ENCODE measurements at places on chromosomes 1 and 21. TPM values are rescaled to one million over a fixed set of nuclear protein-coding genes. Genes with fewer than 3 reads are reported as not detected.
A peak's percentile ranks its signal among the peaks of the same experiment; 100 is the strongest.

DNA sequence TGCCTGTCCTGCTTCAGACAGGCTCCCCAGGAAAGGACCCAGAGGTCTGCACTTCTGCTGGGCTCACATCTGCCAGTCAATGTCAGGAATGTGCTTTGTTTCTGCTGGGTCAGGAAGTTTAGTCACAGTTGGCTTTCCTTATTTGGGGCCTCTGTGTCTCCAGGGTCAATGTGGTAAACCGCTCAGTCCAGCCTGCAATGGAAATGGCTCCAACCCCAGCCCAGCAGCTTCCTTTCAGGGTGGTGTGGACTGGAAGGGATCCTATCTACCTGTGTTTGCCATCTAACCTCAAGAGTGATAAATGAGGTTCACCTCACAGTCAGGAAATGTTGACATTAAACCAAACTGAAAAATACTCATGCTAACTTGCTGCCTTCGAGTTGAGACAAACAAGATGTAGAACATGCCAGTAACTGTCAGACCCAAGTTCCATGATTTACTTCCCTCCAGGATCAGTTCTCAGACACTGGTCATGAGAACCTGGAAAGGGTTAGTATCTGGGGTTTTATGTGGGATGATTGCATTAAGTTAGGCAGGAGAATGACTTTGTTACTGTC lies 20.3 kb downstream of the ENO1 start:
- DNase-seq = peak; percentile 87
- H3K4me1 ChIP-seq = peaks cover 2% of the 10 kb centered on the region
- no peak overlapping the region for H3K4me3 ChIP-seq
- H3K27ac ChIP-seq = no peak overlapping the region

DNA sequence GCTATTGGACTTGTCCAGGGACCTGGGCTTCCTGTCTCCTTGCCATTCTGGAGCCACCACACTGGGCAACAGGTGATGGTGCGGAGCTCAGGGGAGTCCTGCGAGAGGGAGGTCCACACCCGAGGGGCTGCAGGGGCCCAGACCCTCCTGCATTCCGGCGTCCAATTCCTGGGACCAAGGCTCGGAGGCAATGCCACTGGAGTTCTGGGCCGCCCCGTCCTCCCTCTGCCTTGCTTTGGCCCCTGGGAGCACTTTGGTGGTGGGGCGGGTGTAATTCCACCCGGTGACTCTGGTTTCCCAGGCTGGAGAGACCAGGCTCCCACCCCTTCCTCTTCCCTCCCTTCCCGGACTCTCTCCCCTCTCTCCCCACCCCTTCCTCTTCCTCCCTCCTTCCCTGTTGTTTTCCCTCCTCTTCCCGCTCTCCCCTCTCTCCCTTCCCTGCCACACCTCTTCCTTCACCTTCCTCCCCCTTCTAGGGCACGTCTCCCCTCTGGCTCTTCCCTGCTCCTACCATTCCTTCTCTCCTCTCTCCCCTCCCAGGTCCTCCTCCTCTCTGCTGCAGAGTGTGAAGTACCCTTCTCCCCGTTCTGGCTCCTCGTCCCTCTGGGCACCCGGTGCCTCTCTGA lies 2.0 kb downstream of the PRKCZ start:
- peaks cover 24% of the 10 kb centered on the region for H3K27me3 ChIP-seq
- no peaks in the 10 kb centered on the region for H3K36me3 ChIP-seq
- no peaks in the 10 kb centered on the region for H3K4me1 ChIP-seq
- DNase-seq = no peak
- no peak overlapping the region for H3K4me3 ChIP-seq

DNA sequence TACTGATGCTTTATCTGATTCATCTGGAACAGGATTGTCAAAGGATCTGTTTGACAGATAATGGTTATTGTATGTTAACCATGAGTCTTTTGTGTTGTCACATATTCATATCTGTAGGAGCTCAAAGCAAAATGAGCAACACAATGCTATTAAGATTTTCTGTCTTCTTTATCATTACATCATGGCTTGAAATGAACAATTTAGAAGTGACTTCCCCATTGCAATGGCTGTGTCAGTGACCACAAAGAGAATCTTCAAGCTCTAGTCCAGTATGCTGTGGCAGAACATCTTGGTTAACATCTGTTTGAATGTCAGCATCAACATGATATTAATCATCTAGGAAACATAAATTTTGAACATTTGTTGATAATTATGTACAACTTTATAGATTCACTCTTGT lies 1148.5 kb downstream of the PLA2G4A start:
- H3K27ac ChIP-seq = no peak overlapping the region
- no peaks in the 10 kb centered on the region for H3K4me1 ChIP-seq
- no peaks in the 10 kb centered on the region for H3K27me3 ChIP-seq
- H3K36me3 ChIP-seq = no peaks in the 10 kb centered on the region
- no peak for DNase-seq
- no peak overlapping the region for H3K4me3 ChIP-seq

DNA sequence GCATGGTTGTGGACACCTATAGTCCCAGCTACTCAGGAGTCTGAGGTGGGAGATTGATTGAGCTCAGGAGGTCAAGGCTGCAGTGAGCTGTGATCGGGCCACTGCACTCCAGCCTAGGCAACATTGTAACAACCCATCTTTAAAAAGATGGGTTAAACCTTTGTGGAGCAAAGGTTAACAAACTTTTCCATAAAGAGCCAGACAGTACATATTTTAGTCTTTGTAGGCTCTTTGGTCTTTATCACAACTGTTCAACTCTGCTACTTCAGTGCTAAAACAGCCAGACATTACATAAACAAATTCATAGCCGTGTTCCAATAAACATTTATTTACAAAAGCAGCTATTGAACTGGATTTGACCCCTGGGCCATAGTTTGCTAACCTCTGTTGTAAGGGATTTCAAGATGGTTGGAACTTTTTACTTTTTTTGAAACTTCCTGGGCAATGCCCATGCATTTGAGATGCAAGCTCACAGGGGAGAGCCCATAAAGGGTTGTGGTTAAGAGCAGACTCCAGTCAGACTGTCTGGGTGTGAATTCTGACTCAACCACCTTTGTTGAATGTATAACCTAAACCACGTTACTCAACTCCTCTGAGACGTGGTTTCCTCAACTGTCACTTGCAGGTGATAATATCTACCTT lies 10.8 kb downstream of the INAVA start:
- no peak for DNase-seq
- peaks cover 5% of the 10 kb centered on the region for H3K27me3 ChIP-seq
- H3K4me3 ChIP-seq = no peak overlapping the region
- H3K4me1 ChIP-seq = no peaks in the 10 kb centered on the region

The LCE3D gene
- total RNA-seq = not detected

The KCNE2 gene
- total RNA-seq = not detected

- DNase-seq = peak; percentile 4
- H3K36me3 ChIP-seq = no peaks in the 10 kb centered on the region
- no peaks in the 10 kb centered on the region for H3K27me3 ChIP-seq
- no peak overlapping the region for H3K27ac ChIP-seq
- H3K4me1 ChIP-seq = no peaks in the 10 kb centered on the region
Observed at GRCh38 chr1:239164451-239165180, 221.8 kb upstream of the CHRM3 start.

The CYP4A11 gene
- not detected for total RNA-seq

The SLC2A5 gene
- total RNA-seq = 0.83 TPM

GRCh38 chr1:217090060-217090911 lies 367.1 kb upstream of the ESRRG start:
- H3K36me3 ChIP-seq = no peaks in the 10 kb centered on the region
- no peaks in the 10 kb centered on the region for H3K27me3 ChIP-seq
- DNase-seq = no peak
- H3K4me1 ChIP-seq = peaks cover 5% of the 10 kb centered on the region
- peak overlapping the region; percentile 27 for H3K4me3 ChIP-seq

DNA sequence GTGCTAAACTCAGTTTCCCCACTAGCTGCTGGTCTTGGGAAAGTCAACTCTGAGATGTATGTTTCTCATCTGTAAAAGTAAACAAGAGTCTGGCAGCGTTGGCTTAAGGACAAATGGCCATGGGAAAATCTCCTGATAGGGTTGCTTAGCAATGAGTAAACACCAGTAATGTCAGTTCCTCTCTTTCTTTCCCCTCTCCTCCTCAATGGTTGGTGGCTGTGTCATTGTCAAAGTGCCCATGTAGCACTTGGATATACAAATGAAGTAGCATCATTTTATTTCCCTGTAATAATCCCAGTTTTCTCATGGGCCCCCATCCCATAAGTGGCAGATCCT lies 2.2 kb upstream of the FYB2 start:
- DNase-seq = peak; percentile 43
- H3K27ac ChIP-seq = no peak overlapping the region
- H3K4me3 ChIP-seq = no peak overlapping the region
- H3K36me3 ChIP-seq = no peaks in the 10 kb centered on the region
- H3K27me3 ChIP-seq = no peaks in the 10 kb centered on the region

GRCh38 chr1:63612564-63612963 lies 19.4 kb downstream of the PGM1 start:
- no peaks in the 10 kb centered on the region for H3K27me3 ChIP-seq
- H3K36me3 ChIP-seq = no peaks in the 10 kb centered on the region
- no peak overlapping the region for H3K27ac ChIP-seq

- no peak overlapping the region for H3K27ac ChIP-seq
- peak overlapping the region; percentile 69 for H3K4me3 ChIP-seq
- peaks cover 30% of the 10 kb centered on the region for H3K4me1 ChIP-seq
- peaks cover 8% of the 10 kb centered on the region for H3K36me3 ChIP-seq
- no peaks in the 10 kb centered on the region for H3K27me3 ChIP-seq
- DNase-seq = no peak
Observed at GRCh38 chr1:156704166-156704711, 1.1 kb downstream of the CRABP2 start.

- no peak for DNase-seq
- H3K4me1 ChIP-seq = no peaks in the 10 kb centered on the region
- no peaks in the 10 kb centered on the region for H3K27me3 ChIP-seq
- H3K27ac ChIP-seq = no peak overlapping the region
Observed at GRCh38 chr1:31073044-31073443, 7.5 kb upstream of the PUM1 start.

The NBPF6 gene
- total RNA-seq = not detected

DNA sequence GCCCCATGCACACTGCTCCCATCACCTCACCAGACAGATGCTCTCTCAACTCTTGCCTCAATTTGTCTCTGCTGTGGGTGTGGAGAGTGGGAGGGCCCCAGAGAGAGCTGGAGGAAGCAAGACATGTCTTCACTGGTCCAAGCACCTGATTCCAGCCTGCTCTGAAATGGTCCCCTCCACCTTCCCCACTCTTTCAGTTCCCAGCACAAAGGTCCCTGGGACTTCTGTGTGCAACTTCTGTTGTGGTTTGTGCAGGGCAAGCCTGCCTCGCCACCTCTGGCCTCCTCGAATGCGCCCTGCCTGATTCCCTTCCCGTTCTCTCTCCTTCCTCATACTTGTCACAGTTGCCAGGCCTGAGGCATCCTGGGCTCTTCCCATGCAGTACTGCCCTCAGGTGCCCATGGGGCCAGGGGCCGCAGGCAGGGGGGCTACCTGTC lies 119.3 kb downstream of the SYT2 start:
- no peak overlapping the region for H3K27ac ChIP-seq
- peaks cover 37% of the 10 kb centered on the region for H3K4me1 ChIP-seq
- H3K27me3 ChIP-seq = no peaks in the 10 kb centered on the region
- DNase-seq = no peak
- no peak overlapping the region for H3K4me3 ChIP-seq

GRCh38 chr1:77953907-77954306 lies 25.0 kb downstream of the FUBP1 start:
- H3K27ac ChIP-seq = no peak overlapping the region
- H3K27me3 ChIP-seq = no peaks in the 10 kb centered on the region
- H3K4me3 ChIP-seq = no peak overlapping the region
- peaks cover 15% of the 10 kb centered on the region for H3K36me3 ChIP-seq

DNA sequence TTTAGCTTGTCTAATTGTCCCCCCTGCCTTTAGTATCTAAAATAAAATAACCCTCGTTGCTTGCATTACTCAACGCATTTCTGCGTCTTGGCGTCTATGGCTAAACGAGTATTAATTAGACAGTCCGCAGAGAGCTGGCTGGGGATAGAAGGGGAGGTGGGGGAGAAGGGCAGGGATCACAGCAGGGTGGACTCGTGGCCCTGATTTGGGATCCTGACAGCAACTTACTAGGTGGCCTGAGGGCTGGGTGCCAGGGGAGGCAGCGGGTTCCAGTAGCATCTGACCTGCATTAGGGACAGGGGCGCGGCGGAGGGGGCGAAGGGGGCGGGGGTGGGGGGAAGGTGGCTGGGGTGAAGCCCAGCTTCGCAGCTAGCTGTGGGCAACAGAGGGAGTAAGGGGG lies 1.1 kb upstream of the BACE2 start:
- no peaks in the 10 kb centered on the region for H3K27me3 ChIP-seq
- H3K27ac ChIP-seq = no peak overlapping the region
- H3K4me3 ChIP-seq = peak overlapping the region; percentile 59
- no peaks in the 10 kb centered on the region for H3K36me3 ChIP-seq
- no peak for DNase-seq
- H3K4me1 ChIP-seq = peaks cover 2% of the 10 kb centered on the region

DNA sequence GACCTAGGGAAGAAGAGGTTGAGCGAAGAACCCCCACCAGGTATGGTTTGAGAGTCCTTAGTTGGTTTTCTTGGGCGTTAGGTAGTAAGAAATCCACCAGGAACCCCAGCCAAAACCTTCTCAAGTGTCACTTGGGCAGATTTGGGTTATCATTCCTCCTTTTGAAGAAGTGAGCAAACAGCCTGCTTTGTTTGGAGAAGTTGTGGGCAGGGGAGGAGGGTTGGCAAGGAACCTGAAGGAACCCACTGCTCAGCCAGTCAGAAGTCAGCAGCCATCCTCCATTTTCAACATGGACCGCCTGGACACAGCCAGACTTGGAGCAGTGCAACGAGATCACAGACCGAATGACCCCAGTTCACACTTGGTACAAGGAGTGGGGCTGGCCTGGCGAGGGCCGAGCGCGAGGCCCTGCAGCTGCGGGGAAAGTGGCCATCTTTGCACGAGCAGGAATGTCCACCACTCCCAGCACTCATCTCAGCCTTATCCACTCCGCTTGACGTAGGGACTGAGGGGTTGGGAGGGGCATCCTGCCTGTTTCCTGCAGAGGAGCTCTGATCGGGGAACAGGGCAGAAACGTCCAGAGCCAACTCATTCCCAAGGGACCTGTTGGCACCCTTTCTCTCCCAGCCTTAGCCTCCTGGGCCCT lies 7.2 kb downstream of the ADPRS start:
- no peak for DNase-seq
- H3K27me3 ChIP-seq = no peaks in the 10 kb centered on the region
- no peak overlapping the region for H3K4me3 ChIP-seq

DNA sequence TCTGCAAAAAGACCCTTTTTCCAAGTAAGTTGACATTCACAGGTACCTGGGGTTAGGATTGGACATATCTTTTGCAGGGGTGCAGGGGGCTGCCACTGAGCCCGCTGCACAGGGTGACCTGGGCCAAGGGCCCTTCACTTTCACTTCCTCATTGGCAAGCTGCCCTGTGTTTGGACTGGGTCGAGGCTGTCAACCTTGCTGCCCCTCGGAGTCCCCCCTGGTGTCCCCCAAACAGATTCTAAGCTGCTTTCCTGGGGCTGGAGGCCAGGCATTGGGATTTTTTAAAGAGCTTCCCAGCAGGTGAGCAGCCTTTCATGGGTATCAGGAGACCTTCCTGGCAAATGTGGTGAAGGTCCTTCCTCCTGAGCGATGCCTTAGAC lies 7.9 kb upstream of the UMODL1 start:
- no peak overlapping the region for H3K4me3 ChIP-seq
- H3K27ac ChIP-seq = no peak overlapping the region
- H3K4me1 ChIP-seq = no peaks in the 10 kb centered on the region
- no peaks in the 10 kb centered on the region for H3K36me3 ChIP-seq

- no peak overlapping the region for H3K4me3 ChIP-seq
- H3K27ac ChIP-seq = no peak overlapping the region
- peaks cover 22% of the 10 kb centered on the region for H3K4me1 ChIP-seq
- H3K36me3 ChIP-seq = no peaks in the 10 kb centered on the region
- DNase-seq = peak; percentile 51
Observed at GRCh38 chr1:94919241-94920030, 7.5 kb downstream of the CNN3 start.

All from fibroblast of lung (primary cell).